ENCODE measurements at places on chromosomes 6 and 20.

DNA sequence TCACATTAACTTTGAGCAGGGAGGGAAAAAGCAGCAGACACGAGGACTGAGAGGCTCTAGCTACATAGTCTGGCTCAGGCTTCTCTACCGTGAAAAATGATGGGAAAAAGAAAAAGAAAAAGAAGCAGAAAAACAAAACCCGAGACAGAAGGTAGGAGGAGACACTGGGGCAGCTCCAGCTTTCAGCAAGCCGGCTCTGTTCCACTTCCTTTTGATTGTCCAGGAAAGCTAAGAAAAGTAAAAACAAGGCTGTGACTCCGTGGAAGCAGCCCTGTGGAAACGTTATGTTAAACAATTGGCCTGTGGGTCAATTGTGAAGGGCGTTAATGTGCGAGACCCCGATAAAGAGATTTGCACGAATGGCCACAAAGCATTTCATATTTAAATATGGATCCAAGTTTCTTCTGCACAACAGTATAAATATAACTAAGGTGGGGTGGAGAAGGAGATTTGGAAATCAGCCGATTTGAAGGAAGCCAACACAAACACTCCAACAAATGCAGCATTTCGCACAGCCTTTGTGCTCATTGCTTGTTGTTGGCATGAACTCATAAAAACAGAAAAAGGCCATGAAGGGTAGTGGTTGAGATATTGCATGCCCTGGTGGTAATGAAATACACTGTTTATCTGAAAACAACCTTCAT is 236.9 kb upstream of the JAG1 start:
- no peak for DNase-seq

DNA sequence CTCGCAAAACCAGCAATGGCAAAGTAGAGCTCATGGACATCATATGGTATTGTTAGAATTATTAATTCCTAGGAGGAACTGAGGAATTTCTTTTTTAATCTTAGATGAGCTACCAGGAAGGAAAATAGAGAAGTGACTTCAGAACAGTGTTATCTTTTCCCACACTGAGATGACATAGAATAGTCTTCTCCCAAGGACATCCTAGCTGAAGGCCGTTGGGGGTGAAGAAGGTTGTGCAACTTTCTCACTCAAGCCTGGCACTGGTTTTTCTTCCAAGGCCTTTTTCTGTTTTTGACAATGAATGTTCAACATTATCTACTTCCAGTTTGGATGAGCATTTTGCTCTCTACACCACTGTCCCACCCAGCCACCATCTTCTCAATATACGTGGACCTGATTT is 35.8 kb upstream of the MAS1 start:
- no peak for DNase-seq

GRCh38 chr6:70636596-70636995 is 31.1 kb upstream of the SMAP1 start:
- DNase-seq: no peak

- no peak for DNase-seq
Observed at GRCh38 chr6:100595456-100595855, 130.7 kb upstream of the SIM1 start.

DNA sequence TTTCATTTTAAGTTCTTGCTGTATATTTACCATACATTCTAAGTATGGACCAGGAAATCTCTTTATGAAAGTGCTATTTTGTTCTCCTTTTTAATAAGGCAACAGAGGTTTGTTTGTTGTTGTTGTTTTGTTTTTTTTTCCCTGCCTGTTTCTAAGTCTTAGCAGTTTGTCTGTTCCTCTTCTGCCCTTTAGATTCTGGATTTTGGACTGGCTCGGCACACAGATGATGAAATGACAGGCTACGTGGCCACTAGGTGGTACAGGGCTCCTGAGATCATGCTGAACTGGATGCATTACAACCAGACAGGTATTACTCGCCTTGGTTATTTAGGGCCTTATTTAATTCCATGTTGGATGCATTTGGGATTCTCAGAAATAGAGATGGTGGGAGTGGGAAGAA is 48.0 kb downstream of the MAPK14 start:
- no peak for DNase-seq

- no peak for DNase-seq
Observed at GRCh38 chr6:22043284-22043962, 253.4 kb downstream of the PRL start.

- DNase-seq: no peak
Observed at GRCh38 chr20:63642527-63643247, 10.5 kb downstream of the STMN3 start.

All from LNCaP clone FGC (cell line).